ENCODE measurements at places on chromosomes 2 and 18. TPM values are rescaled to one million over a fixed set of nuclear protein-coding genes. Genes with fewer than 3 reads are reported as not detected.

CHAC2 gene
- 4.8 TPM for total RNA-seq

RASGRP3 gene
- 11.3 TPM for total RNA-seq

GRCh38 chr2:233965032-233965603 lies 47.9 kb downstream of the TRPM8 start:
- no peak overlapping the region for H3K27ac ChIP-seq
- no peaks in the 10 kb centered on the region for H3K36me3 ChIP-seq

DNA sequence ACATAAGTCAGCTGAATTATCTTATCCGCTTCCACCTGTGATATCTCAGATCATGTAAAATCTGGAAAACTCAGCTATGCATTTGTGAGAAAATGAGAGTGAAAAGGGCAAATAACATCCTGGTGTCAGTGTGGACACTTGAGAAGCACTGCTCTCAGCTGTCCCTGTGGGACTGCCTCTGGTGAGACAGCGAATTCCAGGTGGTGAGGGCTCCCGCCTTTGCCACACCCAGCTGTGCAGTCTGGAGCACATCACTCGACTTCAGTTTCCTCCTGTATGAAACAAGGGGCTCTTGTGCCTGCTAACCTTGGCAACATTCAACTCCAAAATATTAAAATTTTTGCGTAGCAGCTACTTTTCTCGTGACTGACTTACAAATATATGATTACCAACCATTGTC lies 194.9 kb upstream of the BOD1L2 start:
- no peak for DNase-seq
- no peaks in the 10 kb centered on the region for H3K36me3 ChIP-seq
- H3K4me1 ChIP-seq = no peaks in the 10 kb centered on the region
- no peak overlapping the region for H3K27ac ChIP-seq
- H3K27me3 ChIP-seq = no peaks in the 10 kb centered on the region
- no peak overlapping the region for H3K4me3 ChIP-seq

GRCh38 chr2:171407030-171407675 lies 26.6 kb downstream of the METTL8 start:
- no peaks in the 10 kb centered on the region for H3K27me3 ChIP-seq
- no peak overlapping the region for H3K4me3 ChIP-seq
- peaks cover 7% of the 10 kb centered on the region for H3K4me1 ChIP-seq
- DNase-seq = no peak
- H3K27ac ChIP-seq = no peak overlapping the region
